ENCODE measurements at places on chromosomes 4 and X. TPM values are rescaled to one million over a fixed set of nuclear protein-coding genes. Genes with fewer than 3 reads are reported as not detected.

- no peak for ATAC-seq
These were observed 139.2 kb upstream of the AGTR2 start for GRCh38 chrX:116031331-116031730.

ARSJ gene
- 6.0 TPM for total RNA-seq

GRCh38 chr4:8765631-8766590 lies 105.7 kb downstream of the HMX1 start:
- no peak for ATAC-seq

PRSS12 gene
- total RNA-seq: 5.7 TPM

DNA sequence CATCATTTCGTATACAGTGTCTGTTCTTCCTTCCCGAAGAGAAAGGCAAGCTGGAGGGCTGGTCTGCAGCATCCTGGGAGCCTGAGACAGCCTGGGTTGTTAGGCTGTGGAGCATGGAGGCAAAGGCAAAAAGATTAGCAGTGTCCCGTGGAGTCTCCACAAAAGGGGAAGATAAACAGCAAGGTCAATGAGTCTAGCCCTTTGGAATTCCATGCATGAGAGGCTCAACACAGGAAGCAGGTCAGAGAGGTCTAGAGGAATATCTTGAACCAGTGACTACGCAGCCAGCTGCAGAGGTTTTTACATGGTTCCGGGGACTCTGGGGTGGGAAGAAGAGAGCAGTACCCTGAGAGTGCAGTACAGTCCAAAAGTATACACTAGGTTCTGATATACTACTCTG lies 12.2 kb upstream of the MCF2 start:
- no peak for ATAC-seq

- no peak for ATAC-seq
These were observed 36.1 kb downstream of the ADH7 start for GRCh38 chr4:99399017-99399416.

SYN1 gene
- total RNA-seq: 0.16 TPM

DNA sequence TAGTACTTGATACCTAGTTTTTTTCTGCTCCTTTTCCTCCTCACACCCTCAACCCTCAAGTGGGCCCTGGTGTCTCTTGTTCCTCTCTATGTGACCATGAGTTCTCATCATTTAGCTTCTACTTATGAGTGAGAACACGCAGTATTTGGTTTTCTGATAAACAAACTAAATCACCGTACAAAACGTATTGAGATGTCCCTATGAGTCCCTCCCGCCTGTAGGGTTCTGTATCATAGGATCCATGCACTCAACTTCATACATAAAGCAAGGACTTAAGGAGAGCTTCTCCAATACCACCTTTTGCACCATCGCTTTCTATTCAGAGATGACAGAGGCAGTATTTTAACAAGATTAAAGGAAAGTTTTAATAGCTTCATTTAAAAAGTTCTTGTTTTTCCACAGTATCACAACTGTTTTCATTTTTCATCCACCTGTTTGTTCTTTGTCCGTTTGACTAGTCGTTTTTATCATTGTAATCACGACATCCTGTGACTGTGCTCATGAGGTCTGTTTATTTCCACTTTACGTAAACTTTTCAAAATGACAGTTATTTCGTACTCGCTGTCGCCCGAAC lies 457 bp upstream of the RAB9A start:
- ATAC-seq: peak; percentile 19

- ATAC-seq: no peak
These were observed 325.8 kb upstream of the GALNT7 start for GRCh38 chr4:172842779-172843178.

Data from esophagus mucosa (tissue), 1 donor.